ENCODE measurements at places on chromosomes 3 and 15.

- no peak for DNase-seq
These were observed 41.7 kb downstream of the SOX2 start for GRCh38 chr3:181753391-181753790.

GRCh38 chr3:33141006-33141405 is 27.2 kb downstream of the CRTAP start:
- DNase-seq = no peak

DNA sequence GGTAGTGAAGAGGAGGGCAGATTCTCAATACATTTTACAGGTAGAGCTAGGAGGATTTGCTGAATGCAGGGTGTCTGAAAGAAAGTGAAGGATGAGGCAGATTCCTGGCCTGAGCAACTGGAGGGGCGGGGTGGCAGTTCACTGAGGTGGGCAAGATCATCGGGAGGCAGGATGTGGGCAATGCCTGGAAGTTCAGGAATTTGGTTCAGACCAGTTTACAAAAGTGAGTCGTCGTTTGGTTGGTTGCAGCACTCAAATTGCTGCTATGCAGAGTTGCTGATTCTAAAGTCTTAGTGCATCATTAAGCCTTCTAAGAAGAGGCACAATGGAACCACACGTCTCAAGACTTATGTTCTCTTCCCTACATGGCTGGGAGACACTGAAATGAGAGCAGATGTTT is 134.0 kb downstream of the MFSD1 start:
- DNase-seq = no peak

- no peak for DNase-seq
These were observed 3.8 kb downstream of the CALML4 start for GRCh38 chr15:68201153-68201878.

DNA sequence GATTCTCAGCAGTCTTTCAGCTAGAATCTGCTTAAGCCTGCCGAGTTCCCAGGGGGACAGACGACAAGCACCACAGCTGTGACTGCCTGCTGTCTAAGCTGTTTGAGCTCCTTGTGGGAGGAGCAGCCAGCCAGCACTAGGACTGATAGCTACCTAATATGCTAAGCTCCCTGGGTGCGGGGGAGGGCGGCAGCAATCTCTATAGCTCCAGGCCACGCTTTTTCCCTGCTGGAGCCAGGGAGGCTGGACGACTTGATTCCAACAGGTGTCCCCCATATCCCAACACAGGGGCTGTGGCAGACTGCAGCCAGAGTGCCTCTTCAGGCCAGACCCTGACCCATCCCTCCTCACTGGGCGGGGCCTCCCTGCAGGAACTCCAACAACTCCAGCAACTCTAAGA is 134.1 kb upstream of the ARPP21 start:
- DNase-seq = no peak
